Stimulated activated CD8-positive, alpha-beta memory T cell treated with anti-CD3 and anti-CD28 coated beads, Interleukin-7, amount 100 ng/mL, for 1 hour (primary cell): ENCODE measurements at places on chromosomes 4 and X.

- no peak for DNase-seq
Observed at GRCh38 chrX:789096-789495, 158.5 kb downstream of the SHOX start.

- no peak for DNase-seq
Observed at GRCh38 chr4:138162259-138162658, 79.9 kb downstream of the SLC7A11 start.

DNA sequence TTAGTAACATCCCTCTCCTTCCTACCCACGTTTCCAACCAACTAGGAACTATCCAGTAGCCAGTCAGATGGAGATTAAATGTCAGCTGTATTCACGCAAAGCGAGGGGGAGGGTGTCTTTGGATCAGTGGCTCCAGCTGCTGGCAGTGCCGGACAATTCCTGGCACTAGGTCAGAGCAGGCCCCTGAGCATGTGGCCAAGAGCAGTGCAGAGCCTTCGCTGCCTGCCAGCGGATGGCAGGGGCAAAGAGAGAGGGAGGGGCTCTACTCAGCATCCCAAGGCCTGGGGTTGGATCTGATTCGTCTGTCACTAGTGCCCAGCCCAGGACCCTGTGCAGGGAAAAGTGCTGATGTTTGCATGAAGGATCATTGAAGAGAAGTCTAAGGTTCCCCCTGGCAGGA, 28.7 kb upstream of the JAKMIP1 start:
- DNase-seq: no peak

DNA sequence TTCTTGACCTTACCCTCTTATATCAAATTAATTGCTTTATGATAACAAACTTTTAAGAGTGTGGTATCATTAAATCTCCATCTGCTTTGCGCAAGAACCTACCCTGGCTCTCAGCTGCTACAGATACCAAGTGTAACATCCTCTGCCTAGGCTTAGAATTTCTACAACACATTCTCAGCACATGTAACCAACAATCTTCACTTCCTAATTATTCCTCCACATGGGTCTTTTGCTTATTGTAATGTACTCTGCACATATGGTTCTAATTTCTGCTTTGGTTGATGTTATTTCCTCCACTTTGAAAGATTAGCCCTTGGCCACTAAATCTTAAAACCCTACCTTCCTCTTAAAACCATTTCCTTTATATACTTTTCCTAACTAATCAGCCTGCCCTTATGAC, 242.4 kb downstream of the ARHGAP24 start:
- no peak for DNase-seq

DNA sequence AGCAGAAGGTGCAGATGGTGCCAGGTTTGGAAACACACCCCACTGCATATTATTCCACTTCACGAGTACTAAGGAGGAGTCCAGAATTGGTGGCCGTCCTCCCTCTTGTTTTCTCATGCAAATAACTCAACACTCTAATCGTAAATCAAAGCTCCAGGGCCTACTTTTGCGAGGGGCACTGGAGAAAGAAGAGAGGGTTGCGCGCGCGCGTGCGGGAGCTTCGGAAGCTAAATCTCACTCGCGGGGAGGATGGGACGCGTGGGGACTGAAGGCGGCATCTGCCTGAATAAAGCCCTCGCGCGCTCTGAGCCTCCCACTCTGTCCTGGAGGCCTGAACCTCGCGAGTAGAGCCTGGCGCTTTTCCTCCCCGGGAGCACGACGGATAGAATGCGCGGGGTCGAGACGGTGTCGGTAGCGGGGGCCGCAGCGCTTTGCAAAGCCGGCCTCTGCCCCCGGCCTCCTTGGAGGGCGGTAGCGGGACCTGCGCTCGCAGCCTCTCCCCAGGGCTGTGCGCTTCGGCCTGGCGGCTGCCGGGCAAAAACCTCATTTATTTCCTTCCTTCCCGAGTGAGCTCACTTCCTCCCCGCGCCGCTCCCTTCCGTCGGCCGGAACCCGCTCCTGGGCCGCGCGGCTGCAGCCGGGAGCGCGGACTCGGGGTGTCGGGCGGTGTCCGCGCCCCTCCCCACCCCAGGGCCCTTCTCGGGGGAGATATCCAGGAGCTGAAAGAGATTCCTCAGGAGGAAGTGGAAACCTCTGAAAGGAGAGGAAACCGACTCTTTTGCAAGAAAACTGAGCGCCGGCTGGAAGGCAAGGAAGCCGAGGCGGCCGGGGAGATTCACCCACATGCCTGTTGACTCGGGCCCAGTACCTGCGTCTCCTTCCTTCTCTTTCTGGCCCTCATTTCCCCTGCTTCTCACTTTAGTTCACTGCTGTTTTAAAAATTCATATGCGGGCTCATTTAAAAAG, 20.7 kb downstream of the HAND2 start:
- no peak for DNase-seq

DNA sequence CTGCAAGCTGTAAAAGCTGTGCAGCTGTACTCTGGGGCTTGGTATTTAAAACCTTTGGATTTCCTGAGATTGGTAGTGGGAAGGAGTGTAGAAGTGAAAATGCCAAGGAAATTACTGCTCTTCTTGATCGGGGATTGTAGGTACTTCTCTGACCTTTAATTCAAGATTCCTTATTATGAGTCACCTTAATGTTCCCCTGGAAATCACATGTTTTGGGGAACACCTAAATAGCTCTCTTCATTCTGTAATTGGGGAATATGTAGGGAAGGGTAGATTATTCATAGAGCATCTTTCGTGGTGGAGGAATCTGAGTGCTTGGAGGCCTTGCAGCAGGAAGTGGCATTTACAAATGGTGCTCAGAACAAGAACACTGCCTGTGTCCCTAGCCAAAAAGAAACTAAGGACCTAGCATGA, 137.8 kb downstream of the UCHL1 start:
- DNase-seq: no peak
